Esophagus muscularis mucosa (tissue), 4 donors: ENCODE measurements at places on chromosomes 3 and 15. TPM values are rescaled to one million over a fixed set of nuclear protein-coding genes. Genes with fewer than 3 reads are reported as not detected.

The BNC1 gene
- 0.19 TPM for total RNA-seq

The NDUFB5 gene
- 112 TPM for total RNA-seq

The ANO10 gene
- 19.2 TPM for total RNA-seq

The SMCO1 gene
- not detected for total RNA-seq

GRCh38 chr15:78565097-78565950, at the start of gene CHRNA5:
TSS of gene CHRNA5 (plus strand) at chr15:78565520. CDS start at chr15:78565720, 200 bp downstream.
- peak; percentile 97 for DNase-seq
- H3K27ac ChIP-seq, result peak within 1 kb of the TSS; percentile 74
- peaks cover 15% of the 10 kb centered on the region for H3K4me1 ChIP-seq
- peak within 1 kb of the TSS; percentile 74 for H3K4me3 ChIP-seq

The CCNB2 gene
- not detected for total RNA-seq

GRCh38 chr3:155963570-155963969, 93.1 kb downstream of the GMPS start:
- H3K4me3 ChIP-seq, result no peak overlapping the region
- H3K4me1 ChIP-seq, result peaks cover 3% of the 10 kb centered on the region
- no peak for DNase-seq
- no peaks in the 10 kb centered on the region for H3K27me3 ChIP-seq
- H3K36me3 ChIP-seq, result no peaks in the 10 kb centered on the region

The CFAP92 gene
- 0.19 TPM for total RNA-seq

DNA sequence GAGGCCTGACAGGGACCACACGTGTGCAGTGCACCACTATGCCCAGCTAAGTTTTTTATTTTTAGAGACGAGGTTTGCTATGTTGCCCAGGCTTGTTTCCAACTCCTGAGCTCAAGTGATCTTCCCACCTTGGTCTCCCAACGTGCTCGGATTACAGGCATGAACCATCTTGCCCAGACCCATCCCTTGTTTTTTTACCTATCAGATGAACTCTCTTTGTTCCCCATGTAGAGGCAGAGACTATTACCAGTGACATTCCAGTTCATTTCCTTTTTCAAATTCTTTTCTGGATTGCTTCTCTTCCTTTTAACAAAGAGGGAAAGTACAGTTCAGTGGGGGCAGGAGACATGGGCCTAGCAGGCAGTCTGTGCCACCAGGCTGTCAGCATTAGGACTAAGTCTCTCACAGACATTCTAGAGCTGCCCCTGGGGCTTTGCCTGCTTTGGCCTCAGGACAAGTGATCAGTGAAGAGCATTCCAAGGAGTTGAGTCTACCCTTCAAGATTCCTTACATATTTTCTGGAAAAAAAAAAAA, 103.5 kb upstream of the SLC7A14 start:
- no peak overlapping the region for H3K4me3 ChIP-seq
- H3K27me3 ChIP-seq, result no peaks in the 10 kb centered on the region
- H3K36me3 ChIP-seq, result no peaks in the 10 kb centered on the region
- no peak overlapping the region for H3K27ac ChIP-seq
- H3K4me1 ChIP-seq, result peaks cover 12% of the 10 kb centered on the region

- no peaks in the 10 kb centered on the region for H3K36me3 ChIP-seq
- no peaks in the 10 kb centered on the region for H3K27me3 ChIP-seq
- H3K4me1 ChIP-seq, result no peaks in the 10 kb centered on the region
Observed at GRCh38 chr3:89261673-89262072, 154.3 kb downstream of the EPHA3 start.

GRCh38 chr15:51621155-51621765, 1.3 kb downstream of the DMXL2 start:
- no peaks in the 10 kb centered on the region for H3K27me3 ChIP-seq
- H3K27ac ChIP-seq, result peak overlapping the region; percentile 84
- H3K4me1 ChIP-seq, result peaks cover 37% of the 10 kb centered on the region

DNA sequence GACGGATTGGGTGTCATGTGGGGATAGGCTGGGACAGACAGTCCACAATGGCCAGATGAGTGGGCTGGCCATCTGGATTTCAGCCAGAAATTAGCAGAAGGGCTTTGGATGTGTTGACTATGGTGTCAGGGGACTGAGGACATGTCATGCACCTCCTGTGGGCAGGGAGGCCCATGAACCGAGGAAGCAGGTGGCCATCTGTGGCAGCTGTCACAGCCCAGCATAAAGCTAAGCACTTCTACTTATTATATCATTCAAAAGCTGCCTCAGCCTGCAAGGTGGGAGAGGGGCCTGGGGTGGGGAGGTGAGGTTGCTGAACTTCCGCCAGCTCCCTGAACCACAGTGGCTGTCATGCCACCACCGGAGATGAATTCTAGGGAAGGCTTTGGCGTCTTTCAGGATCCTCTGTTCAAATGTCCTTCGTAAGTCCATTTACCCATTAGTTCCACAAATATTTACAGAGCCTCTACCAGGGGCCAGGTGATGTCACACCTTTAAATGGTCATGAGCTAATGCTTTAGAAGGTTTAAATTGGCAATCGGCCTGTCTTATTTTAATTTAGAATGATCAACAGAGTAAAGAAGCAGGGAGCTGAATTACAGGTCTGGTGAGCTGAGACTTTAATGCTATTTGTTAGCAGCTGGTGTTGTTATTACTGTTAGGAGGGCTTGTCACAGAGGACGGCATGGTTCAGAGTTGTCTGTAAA, 23.6 kb upstream of the CAV3 start:
- no peaks in the 10 kb centered on the region for H3K4me1 ChIP-seq
- H3K36me3 ChIP-seq, result no peaks in the 10 kb centered on the region
- H3K27me3 ChIP-seq, result no peaks in the 10 kb centered on the region

The ALPK3 gene
- total RNA-seq, result 21.5 TPM

- H3K27ac ChIP-seq, result no peak overlapping the region
- H3K27me3 ChIP-seq, result no peaks in the 10 kb centered on the region
- H3K36me3 ChIP-seq, result no peaks in the 10 kb centered on the region
- no peaks in the 10 kb centered on the region for H3K4me1 ChIP-seq
Observed at GRCh38 chr3:117314441-117315150, 605.0 kb downstream of the TUSC7 start.

- DNase-seq, result no peak
- no peak overlapping the region for H3K4me3 ChIP-seq
- H3K36me3 ChIP-seq, result no peaks in the 10 kb centered on the region
- no peak overlapping the region for H3K27ac ChIP-seq
Observed at GRCh38 chr3:24715171-24715792, 220.6 kb upstream of the THRB start.

- H3K4me3 ChIP-seq, result no peak overlapping the region
- no peaks in the 10 kb centered on the region for H3K4me1 ChIP-seq
Observed at GRCh38 chr3:67048715-67049074, 50.6 kb downstream of the KBTBD8 start.

The GPR176 gene
- 5.1 TPM for total RNA-seq

DNA sequence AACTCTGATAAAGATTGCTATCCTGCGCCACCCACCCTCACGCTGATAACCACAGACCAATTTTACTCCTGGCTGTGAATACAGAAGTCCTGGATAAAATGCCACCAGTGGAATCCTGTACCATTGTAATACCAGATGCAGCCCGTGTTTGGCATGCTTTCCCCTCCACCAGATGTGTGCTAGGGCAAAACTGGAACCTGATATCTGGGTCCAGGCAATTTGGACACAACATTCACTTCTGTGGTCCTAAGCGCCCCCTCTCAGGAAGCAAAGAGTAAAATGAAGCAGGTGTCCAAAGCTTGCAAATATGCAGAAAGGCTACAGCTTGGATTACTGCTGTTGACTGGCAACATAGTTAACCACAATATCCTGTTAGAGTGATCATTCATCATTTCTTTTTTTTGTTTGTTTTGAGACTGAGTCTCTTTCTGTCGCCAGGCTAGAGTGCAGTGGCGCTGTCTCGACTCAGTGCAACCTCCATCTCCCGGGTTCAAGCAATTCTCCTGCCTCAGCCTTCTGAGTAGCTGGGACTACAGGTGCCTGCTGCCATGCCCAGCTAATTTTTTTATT, 32.8 kb downstream of the LOXL1 start:
- H3K4me3 ChIP-seq, result no peak overlapping the region
- H3K27ac ChIP-seq, result no peak overlapping the region
- H3K27me3 ChIP-seq, result no peaks in the 10 kb centered on the region
- peaks cover 15% of the 10 kb centered on the region for H3K4me1 ChIP-seq
- no peaks in the 10 kb centered on the region for H3K36me3 ChIP-seq

DNA sequence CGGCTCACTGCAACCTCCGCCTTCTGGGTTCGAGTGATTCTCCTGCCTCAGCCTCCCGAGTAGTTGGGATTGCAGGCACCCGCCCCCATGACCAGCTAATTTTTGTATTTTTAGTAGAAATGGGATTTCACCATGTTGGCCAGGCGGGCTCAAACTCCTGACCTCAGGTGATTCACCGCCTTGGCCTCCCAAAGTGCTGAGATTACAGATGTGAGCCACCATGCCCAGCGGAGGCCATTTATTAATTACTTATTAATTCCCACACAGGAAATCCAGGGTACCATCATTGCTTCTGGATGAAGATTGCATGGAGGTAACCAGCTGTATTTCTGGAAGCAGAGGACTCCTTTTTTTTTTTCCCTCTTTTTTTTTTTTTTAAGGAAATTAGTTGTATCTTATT, 37.8 kb downstream of the MAP4 start:
- H3K4me1 ChIP-seq, result peaks cover 5% of the 10 kb centered on the region
- H3K36me3 ChIP-seq, result peaks cover 28% of the 10 kb centered on the region
- H3K4me3 ChIP-seq, result no peak overlapping the region

GRCh38 chr3:151483961-151484520, 23.2 kb upstream of the IGSF10 start:
- no peaks in the 10 kb centered on the region for H3K27me3 ChIP-seq
- DNase-seq, result no peak
- H3K36me3 ChIP-seq, result no peaks in the 10 kb centered on the region
- H3K4me3 ChIP-seq, result no peak overlapping the region
- no peaks in the 10 kb centered on the region for H3K4me1 ChIP-seq

DNA sequence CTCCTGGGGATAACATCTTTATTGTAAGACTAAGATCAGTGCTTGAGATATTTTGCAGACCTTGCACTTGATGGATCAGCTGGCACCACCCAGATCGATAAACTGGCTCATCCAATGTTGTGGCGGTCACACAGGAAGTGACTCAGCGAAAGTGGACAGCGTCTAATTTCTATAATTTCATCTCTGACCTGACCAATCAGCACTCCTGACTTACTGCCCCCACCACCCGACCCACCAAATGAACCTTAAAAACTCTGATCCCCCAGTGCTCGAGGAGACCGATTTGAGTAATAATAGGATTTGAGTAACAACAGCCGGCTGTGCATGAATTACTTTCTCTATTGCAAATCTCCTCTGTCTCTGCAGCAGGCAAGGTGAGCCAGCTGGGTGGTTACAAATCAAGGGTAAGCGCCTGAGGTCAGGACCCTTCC, 62.7 kb upstream of the RNU6-1 start:
- H3K27ac ChIP-seq, result no peak overlapping the region
- H3K4me3 ChIP-seq, result no peak overlapping the region
- no peaks in the 10 kb centered on the region for H3K27me3 ChIP-seq
- H3K4me1 ChIP-seq, result no peaks in the 10 kb centered on the region

- no peak for DNase-seq
- peak overlapping the region; percentile 52 for H3K4me3 ChIP-seq
- peaks cover 35% of the 10 kb centered on the region for H3K27me3 ChIP-seq
- peaks cover 12% of the 10 kb centered on the region for H3K36me3 ChIP-seq
- no peak overlapping the region for H3K27ac ChIP-seq
Observed at GRCh38 chr15:41512512-41512939, 1.1 kb downstream of the LTK start.

- no peaks in the 10 kb centered on the region for H3K36me3 ChIP-seq
- peaks cover 20% of the 10 kb centered on the region for H3K4me1 ChIP-seq
- no peaks in the 10 kb centered on the region for H3K27me3 ChIP-seq
- no peak for DNase-seq
Observed at GRCh38 chr3:107973152-107973551, 117.7 kb downstream of the CD47 start.

DNA sequence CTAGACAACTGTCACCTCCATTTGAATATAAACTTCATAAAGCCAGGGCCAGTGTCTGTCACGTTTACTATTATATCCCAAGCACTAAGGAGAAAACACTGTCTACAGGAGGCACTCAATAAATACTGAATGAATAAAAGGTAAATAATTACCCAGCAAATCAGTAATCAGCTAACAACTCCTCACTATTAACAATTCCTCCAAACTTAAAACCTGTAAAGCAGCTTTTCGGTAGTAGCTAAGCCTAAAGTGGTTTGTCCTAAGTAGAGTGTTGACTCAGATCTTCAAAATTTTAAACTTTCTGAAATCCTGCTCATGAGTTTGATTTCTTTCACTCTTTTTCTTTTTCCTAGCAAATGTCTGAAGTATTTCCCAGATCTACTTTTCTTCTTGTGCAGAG, 39.9 kb downstream of the C3orf80 start:
- no peaks in the 10 kb centered on the region for H3K4me1 ChIP-seq
- H3K4me3 ChIP-seq, result no peak overlapping the region
- no peak overlapping the region for H3K27ac ChIP-seq
- DNase-seq, result no peak
- no peaks in the 10 kb centered on the region for H3K36me3 ChIP-seq

DNA sequence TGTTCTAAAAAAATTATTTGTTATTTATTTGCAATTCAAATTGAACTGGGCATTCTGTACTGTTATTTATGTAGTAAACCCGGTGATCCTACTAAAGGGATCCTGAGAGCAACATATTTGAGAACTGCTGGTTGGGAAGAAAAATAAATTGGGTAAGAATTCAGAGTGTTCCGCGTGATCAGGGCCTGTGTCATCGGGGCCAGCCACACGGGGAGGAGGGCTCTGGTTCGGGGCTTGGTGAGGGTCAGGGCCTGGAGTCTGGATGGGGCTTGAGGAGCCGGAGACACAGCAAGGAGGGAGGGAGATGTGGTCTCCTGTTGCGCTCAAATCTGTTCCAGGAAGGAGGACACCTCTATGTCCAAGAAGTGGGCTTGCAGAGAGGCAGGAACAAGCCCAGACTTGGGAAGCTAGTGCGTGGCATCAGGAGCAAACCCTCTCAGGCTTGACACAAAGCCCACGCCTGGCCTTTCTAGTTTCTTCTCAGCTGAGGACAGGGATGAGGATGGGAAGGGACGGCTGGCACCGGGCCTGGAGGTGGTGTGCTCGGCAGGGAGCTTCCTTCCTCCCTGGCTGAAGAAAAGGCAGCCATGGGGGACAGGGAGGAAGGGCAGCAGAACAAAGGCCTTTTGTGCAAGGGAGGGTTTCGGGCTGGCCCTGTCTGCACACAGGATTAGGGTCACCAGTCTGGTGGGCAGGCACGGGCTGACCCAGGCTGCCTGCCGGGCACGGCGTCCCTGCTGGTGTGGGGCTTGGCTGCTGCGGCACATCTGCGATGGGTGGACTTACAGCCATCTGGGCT, 22.9 kb upstream of the FBLN2 start:
- no peaks in the 10 kb centered on the region for H3K36me3 ChIP-seq
- no peaks in the 10 kb centered on the region for H3K27me3 ChIP-seq
- peak overlapping the region; percentile 63 for H3K27ac ChIP-seq
- no peak overlapping the region for H3K4me3 ChIP-seq

GRCh38 chr3:86921971-86922680, 68.8 kb downstream of the VGLL3 start:
- H3K27ac ChIP-seq, result no peak overlapping the region
- no peaks in the 10 kb centered on the region for H3K27me3 ChIP-seq
